ENCODE measurements at places on chromosomes 4 and X.

DNA sequence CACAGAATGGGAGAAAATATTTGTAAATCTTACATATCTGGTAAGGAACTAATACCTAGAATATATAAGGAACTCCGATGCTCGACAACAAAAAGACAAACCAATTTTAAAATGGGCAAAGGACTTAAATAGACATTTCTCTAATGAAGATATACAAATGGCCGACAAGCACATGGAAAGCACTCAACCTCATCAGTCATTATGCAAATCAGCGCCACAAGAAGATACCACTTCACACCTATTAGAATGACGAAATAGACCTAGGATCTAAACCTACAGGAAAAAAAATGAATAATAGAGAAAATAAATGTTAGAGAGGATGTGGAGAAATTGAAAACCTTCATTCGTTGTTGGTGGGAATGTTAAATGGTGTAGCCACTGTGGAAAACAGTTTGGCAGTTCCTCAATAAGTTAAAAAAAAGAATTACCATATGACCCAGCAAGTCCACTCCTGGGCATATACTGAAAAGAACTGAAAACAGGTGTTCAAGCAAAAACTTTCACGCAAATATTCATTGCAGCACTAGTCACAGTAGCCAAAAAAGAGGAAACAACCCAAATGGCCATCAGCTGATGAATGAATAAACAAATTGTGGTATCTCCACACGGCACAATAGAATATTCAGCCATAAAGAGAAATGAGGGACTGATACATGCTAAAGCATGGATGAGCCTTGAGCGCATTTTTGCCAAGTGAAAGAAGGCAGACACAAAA lies 57.3 kb upstream of the WDR19 start:
- no peak for DNase-seq

- DNase-seq, result no peak
Observed at GRCh38 chr4:82097504-82097903, 276.3 kb downstream of the HNRNPD start.

GRCh38 chr4:5082376-5082775 lies 31.1 kb downstream of the STK32B start:
- no peak for DNase-seq

- no peak for DNase-seq
Observed at GRCh38 chr4:100509386-100509785, 8.4 kb downstream of the EMCN start.

DNA sequence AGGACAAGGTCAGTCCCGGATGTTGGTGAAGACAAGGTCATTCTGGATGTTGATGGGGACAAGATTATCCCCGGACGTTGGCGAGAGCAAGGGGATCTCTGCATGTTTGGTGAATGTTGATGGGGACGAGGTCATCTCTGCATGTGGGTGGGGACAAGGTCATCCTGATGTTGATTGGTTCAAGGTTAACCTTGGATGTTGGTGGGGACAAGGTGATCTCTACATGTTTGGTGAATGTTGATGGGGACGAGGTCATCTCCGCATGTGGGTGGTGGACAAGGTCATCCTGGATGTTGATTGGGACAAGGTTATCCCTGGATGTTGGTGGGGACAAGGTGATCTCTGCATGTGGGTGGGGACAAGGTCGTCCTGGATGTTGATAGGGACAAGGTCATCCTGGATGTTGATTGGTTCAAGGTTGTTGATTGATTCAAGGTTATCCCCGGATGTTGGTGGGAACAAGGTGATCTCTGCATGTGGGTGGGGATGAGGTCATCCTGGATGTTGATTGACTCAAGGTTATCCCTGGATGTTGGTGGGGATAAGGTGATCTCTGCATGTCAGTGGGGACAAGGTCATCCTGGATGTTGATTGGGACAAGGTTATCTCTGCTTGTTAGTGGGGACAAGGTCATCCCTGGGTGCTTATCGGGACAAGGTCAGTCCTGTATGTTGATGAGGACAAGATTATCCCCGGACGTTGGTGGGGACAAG lies 28.8 kb upstream of the PLCXD1 start:
- no peak for DNase-seq

DNA sequence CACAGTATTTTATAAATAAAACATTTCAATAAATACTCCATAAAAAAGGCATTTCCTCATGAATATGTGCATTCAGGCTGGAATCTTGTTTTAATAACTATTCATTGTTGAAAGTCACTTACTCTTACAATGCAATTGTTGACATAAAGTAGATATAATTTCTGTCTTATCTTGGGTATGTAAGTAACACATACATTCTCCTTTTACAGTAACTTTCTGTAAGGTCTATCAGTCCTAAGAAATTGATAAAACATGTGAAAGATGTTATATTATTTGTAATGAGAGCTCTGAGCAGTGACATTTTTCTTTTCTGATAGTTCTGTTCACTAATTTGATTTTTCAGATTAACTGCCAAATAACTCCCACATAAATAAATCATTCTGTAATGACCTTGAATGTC lies 1249.2 kb downstream of the STIM2 start:
- no peak for DNase-seq

DNA sequence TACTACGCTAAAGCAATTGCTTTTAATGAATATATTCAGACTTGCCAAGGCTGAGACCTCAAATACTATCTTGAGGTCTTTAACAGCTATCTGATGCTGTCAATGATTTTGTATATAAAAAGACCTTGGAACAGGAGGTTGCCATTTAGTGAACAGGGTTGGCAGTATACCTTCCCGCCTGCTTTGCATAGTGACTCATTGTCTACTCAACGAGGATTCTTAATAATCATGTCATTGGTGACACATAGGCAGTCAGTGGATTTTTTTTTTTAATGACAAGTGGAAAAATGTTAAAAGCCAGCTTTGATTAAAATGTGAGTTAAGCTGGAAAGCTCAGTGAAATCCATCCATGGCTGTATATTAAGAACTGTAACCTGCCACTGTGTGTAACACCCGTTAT lies 164.0 kb downstream of the ASMT start:
- no peak for DNase-seq
